Stimulated activated CD8-positive, alpha-beta memory T cell treated with anti-CD3 and anti-CD28 coated beads, Interleukin-2, amount 100 ng/mL, for 1 hour (primary cell): ENCODE measurements at places on chromosomes 3 and 15.

DNA sequence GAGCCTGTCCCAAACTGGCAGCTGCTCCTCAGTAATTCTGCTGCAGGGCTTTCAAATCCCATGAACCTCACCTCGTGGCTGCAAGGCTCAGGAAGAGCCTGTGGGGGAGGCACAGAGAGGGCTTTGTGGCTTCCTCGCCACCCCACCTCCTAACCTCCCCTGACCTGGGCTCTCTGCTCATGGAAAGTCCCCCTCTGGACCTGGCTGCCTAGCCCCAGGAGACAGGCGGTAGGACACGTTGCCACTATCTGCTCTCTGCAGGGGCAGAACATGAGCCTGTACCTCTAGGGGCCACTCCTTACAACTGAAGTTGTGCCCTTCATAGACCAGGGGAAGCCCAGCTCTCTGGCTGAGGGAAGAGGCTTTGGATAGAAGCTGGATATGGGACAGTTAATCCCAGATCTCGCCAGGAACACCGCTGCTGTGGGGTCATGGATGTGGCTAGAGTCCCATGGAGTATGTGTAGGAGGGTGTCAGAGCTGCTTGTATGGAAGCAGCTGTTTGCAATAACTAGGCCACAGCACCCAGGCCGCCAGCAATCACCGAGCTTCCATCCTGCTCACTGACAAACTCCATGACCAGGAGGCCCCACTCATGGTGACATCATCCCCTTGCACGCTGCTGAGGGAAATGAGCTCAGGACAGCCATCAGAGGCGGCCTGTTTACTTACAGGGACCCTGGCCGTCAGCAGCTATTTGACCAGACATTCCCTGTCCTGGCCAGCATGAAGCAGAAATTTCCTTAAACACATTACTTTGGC, 34.0 kb upstream of the CILP start:
- DNase-seq: no peak

- no peak for DNase-seq
Observed at GRCh38 chr3:73234354-73235014, 173.0 kb downstream of the EBLN2 start.

DNA sequence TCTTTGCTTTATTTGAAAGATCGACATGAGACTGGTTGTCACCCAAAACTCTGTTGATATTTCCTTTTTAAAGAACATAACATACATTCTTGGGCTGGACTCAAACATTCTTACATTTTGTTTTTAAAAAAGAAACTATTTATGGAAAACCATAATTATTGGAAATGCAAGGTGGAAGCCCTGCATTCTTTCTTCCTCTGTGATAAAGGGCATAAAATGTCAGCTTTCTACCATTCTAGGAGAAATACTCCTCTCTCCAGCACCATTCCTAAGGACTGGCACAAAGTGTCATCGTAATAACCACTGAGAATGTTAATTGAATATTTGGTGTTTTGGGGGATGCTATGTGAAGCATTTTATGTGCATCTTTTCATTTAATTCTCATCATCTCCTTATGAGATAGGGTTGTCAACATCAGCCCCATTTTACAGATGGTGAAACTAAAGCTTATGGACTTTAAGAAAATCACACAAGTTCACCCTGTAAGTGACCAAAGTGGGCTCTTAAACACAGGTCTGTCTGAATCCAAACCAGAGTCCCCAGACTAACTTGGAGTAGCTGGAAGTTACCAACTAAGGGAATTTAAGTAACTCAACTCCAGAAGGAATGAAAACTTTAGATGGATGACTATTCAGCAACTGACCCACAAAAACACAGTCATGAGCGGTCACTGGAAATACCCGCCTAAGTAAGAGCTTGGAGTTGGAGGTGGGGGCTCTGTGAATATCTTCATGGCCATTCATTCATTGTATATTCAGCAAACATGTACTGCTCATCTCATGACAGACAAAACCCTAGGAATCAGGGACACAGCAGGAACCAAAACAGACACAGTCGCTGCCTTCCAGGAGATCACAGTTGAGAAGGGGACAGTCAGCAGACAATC, 45.9 kb upstream of the LMCD1 start:
- no peak for DNase-seq

GRCh38 chr3:39718674-39719595, 90.5 kb upstream of the MYRIP start:
- no peak for DNase-seq

- peak; percentile 6 for DNase-seq
Observed at GRCh38 chr3:198071602-198072287, 111.7 kb downstream of the LMLN start.

- no peak for DNase-seq
Observed at GRCh38 chr15:50943638-50944037, 35.2 kb downstream of the AP4E1 start.

DNA sequence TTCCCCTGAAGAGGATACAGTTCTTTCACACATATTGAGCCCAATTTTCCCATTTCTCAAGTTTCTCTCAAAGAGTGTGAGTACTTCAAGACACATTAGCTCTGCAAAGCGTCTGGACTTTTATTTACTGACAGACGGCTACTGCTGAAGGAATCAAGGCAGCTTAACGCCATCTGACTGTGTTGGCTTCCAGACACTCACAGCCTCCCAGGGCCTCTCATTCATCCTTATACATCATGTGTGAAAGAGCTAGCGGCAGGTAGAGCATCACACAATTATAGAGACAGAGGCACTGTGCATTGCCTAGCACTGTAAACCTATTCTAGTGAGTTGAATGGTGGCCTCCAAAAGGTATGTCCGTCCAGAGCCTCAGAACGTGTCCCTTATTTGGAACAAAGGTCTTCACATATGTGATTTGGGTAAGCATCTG, 284.1 kb upstream of the STT3B start:
- DNase-seq: no peak

GRCh38 chr3:141684758-141685157, 53.3 kb upstream of the RNF7 start:
- no peak for DNase-seq

DNA sequence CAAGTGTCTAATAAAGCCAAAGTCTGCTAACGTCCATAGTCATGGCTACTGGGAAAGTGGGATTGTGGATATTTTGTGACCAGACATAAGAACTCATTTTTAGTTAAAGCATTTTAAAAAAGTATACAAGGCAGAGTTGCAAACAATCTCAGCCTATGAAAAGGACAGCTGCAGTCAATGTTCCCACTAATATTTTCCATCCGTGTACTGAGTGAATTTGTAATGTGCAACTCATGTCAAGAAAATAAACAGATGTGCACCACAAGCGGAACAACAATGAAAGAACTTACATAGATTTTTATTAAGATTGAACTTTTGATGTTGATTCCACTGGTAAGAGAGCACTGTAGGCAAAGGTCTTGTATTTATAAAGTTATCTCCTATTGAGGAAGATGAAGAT, 231.3 kb upstream of the SEMA6D start:
- DNase-seq: no peak

DNA sequence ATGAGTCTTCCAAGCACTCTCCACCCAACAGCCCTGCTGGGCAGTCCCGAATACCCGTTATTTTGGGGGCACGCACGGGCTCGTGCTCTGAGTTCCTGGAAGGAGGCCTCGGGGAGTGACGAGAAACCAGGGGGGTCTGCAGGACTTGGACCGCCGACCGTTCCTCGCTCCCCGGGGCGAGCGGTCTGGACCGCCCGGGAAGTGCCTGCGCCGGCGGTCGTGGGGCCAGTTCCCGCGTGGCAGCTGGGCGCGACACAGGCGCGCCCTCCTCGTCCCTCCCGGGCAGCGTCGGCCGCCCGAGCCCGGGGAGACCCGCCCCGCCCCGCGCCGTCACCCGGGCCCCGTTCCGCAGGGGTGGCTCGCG, 387 bp downstream of the GNB4 start:
- DNase-seq: no peak

DNA sequence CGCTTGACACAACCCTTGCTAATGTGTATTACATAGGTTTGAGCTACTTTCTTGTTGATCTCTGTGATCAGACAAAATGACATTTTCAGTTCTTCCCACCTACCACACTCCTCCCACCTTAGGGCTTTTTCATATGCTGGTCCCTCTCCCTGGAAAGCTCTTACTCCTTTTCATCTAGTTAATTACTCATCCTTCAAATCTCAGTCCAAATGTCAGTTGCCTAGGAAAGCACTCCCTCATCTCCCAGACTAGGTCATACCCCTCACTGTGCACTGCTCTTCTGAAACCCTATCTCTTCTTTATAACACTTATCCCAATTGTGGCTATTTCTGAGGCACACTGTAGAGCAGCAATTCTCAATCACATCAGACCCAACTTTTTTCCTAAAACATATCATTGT, 7.3 kb downstream of the ZNF106 start:
- DNase-seq: no peak

DNA sequence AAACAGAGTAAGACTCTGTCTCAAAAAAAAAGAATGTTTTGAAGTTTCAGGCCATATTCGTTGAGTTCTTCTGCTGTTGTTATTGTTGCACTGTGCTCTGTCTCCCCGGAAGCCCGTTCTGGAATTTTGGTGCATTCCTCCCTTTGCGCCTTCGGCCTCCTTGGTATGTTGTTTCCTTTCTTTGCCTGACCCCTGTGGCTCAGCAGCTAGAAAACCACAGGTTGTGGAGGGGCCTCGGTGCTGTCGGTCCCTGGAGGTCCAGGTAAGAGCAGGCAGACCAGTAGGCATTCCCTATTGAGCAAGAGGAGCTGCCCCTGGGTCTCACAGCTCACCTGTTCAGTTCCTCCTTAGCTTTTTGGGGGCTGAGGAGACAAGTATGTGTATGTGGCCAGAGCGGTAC, 51.0 kb upstream of the DLG1 start:
- DNase-seq: no peak

DNA sequence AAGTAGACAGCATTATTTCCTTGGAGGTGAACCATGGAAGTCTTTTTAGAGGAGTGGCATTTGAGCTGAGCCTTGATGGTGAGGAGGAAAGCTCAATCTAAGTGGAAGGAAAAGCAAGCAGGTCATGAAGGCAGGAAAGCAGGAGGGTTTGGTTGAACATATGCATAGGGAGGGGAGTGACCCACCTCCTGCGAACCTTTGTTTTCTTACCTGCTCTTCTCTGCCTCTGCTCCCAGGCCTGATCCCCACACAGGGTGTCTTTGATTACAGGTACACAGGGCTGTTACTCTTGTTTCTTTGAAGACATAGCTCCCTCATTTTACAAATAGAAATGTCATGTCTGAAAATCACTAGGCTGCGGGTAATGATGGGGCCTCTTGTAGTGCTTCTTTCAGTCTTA, 248.1 kb upstream of the TPRG1 start:
- DNase-seq: no peak

DNA sequence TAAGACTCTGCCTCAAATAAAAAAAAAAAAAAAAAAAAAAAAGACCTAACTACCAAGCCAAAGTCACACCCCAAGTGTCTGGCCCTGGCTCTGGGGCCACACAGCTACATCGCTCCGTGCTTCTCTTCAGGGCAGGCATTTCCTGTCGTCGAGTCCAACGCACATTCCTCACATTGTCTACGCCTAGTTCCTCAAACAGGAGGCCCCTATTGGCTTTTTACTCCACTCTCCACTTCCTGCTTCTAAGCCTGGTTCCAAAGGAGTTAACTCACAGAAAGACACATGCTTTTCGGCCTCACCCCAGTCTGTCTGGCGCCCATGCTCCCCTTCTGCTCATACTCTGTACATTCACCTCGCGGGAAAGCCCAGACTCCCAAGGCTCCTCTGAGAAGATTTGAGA, 28.8 kb downstream of the KNG1 start:
- DNase-seq: no peak

DNA sequence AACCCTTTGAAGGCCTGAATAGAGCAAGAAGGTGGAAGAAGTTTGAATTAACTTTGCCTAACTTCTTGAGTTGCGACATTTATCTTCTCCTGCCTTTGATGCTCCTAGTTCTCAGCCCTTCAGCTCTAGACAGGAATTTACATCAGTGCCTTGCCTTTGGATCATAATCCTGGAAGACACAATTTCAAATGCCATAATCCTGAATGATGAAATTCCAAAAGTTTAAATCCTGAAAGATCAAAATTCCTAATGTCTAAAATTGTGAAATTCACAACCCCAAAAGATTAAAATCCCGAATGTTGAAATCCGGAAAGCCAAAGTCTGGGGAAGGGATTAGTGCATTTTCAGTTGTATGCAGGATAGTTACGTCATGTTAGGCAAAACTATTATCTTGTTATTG, 166.6 kb upstream of the PDZRN3 start:
- no peak for DNase-seq

- DNase-seq: no peak
Observed at GRCh38 chr3:133984975-133985374, 44.8 kb downstream of the SLCO2A1 start.

DNA sequence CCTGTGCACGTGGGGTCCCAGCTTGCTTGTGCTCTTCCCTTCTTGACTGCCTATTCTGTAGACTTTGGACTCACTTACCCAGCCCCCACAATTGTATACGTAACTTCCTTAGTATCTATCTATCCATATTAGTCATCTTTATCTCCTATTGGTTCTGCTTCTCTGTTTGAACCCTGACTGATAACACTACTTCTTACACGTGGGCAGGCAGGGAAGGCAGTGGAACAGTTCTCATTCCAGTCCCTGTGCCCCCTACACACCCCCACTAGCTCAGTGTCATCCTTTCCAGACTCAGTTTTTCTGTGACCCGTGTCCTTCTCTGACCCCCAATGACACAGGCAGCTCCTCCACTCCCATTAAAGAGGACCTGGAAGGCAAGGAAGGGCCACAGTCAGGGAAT, 74.2 kb upstream of the FBN1 start:
- no peak for DNase-seq

GRCh38 chr15:23447107-23447500, at the start of gene GOLGA6L2:
TSS of gene GOLGA6L2 (minus strand) at chr15:23447243. CDS start at chr15:23447181, 62 bp downstream.
- DNase-seq: no peak

DNA sequence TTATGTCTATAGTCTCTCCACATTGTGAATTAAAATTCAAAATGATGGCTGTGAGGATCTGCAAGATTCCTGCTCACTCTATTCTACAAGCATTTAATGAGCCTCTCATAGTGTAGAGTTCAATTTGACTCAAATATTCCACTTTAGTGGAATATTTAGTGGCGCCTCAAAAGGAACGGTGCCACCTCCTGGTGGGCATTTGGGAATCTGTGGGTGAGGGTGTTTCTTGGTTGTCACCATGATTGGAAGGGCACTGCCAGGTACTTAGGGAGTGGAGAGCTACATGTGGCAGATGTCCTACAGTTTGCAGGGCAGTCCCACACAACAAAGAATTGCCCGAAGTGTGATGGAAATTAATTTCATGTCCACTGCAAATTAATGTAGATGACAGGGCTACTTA, 21.5 kb upstream of the KCNMB3 start:
- no peak for DNase-seq

DNA sequence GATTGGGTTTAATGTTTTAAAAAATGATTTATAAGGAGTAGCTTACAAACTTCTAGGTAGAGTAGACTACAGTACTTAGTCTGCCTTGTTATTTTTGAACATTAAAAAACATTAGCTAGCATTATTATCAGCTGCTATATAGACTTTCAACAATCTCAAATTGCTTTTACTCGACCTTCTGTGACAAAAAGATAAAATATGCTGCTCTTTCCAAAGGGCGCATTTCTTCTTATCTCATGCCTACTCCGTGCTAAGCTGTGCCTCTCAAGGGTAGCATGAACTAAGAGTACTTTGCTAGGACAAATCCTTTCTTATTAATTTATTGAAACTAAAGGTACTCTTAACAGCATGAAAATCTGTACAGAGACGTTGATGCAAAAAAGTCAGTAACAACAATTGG, 71.3 kb downstream of the SPRED1 start:
- no peak for DNase-seq

GRCh38 chr15:74983725-74984231, 11.6 kb upstream of the SCAMP5 start:
- no peak for DNase-seq
